T-helper 2 cell treated with Interferon-gamma antibody and Interleukin-4, amounts not matched to agents 100 ng/mL and 5 ng/mL, for 36 hours (primary cell): ENCODE measurements at places on chromosomes 4 and X. TPM values are rescaled to one million over a fixed set of nuclear protein-coding genes. Genes with fewer than 3 reads are reported as not detected.

Gene CCNI
- total RNA-seq, result 213 and 220 TPM in 2 replicates

Gene ANK2
- total RNA-seq, result 1.2 and 1.6 TPM in 2 replicates

Gene CDKL5
- total RNA-seq, result 0.45 and 0.61 TPM in 2 replicates

Gene TRIM61
- total RNA-seq, result 3.6 and 3.8 TPM in 2 replicates

Gene SMC1A
- 130 and 142 TPM in 2 replicates for total RNA-seq

Gene PLAC8
- 127 and 135 TPM in 2 replicates for total RNA-seq

Gene MAGEA2
- total RNA-seq, result not detected in 2 replicates

Gene ARX
- not detected in 2 replicates for total RNA-seq

Gene TENT5D
- total RNA-seq, result not detected in 2 replicates

Gene HTN3
- total RNA-seq, result not detected in 2 replicates

Gene POU3F4
- total RNA-seq, result not detected in 2 replicates

Gene HTN1
- total RNA-seq, result not detected in 2 replicates

Gene LUZP4
- total RNA-seq, result not detected in 2 replicates

Gene XK
- 0.23 and 0.32 TPM in 2 replicates for total RNA-seq
